ENCODE measurements at places on chromosomes 6 and 20. TPM values are rescaled to one million over a fixed set of nuclear protein-coding genes. Genes with fewer than 3 reads are reported as not detected.

- DNase-seq = no peak
These were observed 225 bp downstream of the MAP3K5 start for GRCh38 chr6:136792095-136792409.

DNA sequence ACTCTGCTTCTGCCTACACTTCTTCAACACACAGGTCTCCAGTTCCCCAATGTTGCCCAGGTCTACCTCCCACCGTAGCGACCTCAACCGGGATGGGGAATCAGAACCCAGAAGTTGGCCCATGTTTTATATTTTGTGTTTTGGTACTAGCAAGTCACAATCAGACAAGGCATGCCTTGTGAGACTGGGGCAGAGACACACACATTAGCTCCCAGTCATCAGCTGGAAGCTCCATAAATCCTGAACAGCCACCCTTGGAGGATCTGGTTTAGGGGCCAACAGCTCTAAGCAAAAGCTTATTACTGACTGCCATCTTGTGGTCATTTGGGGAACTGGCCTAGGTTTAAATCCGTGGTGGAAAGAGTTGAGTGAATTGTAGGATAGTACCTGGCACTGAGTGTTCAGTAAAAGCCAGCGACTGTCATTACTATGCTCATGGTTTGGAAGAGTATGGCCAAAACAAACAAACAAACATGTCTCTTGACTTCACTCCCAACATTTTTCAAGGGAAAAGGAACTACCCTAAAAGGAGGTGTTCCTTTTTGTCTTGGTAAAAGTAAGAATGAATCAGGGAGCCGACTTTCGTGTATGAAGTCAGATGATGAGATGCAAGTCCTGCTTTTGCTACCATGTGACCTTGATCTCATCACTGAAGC is 40.5 kb downstream of the PIM1 start:
- peak; percentile 71 for DNase-seq

DNA sequence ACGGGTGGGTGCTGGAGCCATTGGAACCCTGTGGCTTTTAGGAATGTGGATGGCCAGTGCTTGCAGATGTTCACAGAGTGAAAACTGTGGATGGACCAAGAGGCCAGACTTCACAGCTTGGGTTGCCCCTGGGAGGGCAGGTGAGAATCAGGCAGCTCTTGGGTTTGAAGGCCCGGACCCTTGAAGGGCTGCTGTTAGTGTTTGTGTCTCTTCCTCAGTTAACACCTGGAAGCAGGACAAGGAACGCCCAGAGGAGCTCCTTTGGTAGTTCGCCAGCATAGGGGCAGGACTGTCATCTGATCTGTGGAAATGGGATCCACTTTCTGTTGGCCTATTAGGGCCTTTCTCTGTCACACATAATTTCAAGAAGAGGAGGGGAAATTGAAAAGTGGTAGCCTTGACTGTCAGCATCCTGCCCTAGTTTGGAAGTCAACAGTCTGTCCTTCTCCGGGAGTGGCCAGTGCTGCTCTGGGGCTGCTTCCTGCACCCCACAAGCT is 43.6 kb downstream of the RIOK1 start:
- DNase-seq = no peak

DNA sequence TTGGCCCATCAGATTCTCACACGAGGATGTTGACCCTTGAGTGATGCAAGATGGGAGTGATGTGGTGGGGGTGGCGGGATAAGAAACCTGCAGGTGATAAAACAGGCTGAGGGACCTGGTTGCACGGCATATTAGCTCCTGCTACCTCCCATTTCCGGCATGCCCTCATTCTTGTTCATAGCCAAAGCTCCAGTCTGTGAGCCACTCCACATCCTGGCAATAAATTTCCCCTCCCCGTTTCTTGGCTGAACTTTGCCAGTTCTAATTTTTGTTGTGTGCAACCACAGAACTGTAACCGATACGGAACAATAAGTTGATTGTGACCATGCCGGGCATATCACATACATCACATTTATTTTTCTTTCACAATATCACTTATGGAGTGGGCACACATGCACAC is 41.6 kb upstream of the NFATC2 start:
- DNase-seq = no peak

GRCh38 chr6:106154326-106154725 is 68.2 kb downstream of the PRDM1 start:
- DNase-seq = no peak

Gene MOXD1
- total RNA-seq = not detected
